ENCODE measurements at places on chromosomes 3 and 15. TPM values are rescaled to one million over a fixed set of nuclear protein-coding genes. Genes with fewer than 3 reads are reported as not detected.
A peak's percentile ranks its signal among the peaks of the same experiment; 100 is the strongest.

The TGM5 gene
- total RNA-seq, result 0.15 TPM

The SAXO2 gene
- total RNA-seq, result 45.7 TPM

- peak; percentile 90 for DNase-seq
Measured at GRCh38 chr15:73560501-73561117, 72.6 kb downstream of the NPTN start.

The PEX5L gene
- total RNA-seq, result 0.80 TPM

The GOLGA8T gene
- total RNA-seq, result 0.80 TPM
